Epithelial cell of proximal tubule (primary cell): ENCODE measurements at places on chromosomes 2 and 18. TPM values are rescaled to one million over a fixed set of nuclear protein-coding genes. Genes with fewer than 3 reads are reported as not detected.

AGXT gene
- total RNA-seq = not detected in 2 replicates

- peak; percentile 90 for DNase-seq
Measured at GRCh38 chr18:24212939-24213338, 74.1 kb downstream of the CABYR start.

DNA sequence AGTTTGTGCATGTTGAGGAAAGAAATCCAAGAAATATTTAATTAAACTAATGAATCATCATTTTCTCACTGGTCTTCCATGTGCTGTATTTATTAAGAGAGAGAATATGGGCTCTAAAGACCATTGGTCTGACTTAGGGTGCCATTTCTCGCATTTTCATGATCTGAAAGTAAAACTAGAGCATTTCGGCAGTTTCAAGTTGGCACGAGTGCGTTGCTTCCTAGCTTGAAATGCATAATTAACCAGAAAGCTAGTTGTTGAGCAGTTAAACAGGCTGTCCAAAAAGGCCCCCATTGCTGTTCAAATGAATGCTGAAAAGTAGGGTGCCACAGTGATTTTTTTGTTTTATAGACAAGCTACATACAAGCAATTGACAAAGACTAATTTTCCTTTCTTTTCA, 47.4 kb downstream of the SLC8A1 start:
- DNase-seq = no peak

GRCh38 chr2:181036445-181036844, 56.0 kb downstream of the UBE2E3 start:
- no peak for DNase-seq

GLI2 gene
- 3.8 and 4.0 TPM in 2 replicates for total RNA-seq

RGPD4 gene
- not detected in 2 replicates for total RNA-seq

DNA sequence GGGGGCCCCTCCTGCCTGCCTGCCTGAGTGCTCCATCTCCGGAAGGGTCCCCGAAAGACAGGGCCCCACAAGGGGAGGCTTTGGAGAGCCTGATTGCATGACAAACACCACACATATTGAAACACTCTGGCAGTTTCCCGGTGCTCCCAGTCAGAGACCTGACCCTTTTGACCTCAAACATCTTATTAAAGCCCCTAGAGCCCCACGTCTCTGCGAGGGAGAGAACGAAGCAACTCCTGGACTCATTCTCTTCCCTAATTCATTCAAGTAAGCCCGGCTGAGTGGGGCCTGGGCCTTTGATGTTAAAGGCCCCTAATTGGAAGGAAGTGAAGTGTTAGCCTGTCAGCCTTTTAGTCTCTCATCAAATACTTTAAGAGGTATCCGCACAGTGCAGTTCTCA, 335.6 kb downstream of the CYRIA start:
- no peak for DNase-seq

GRCh38 chr2:55168221-55169154, 63.6 kb downstream of the CLHC1 start:
- DNase-seq = no peak

DNA sequence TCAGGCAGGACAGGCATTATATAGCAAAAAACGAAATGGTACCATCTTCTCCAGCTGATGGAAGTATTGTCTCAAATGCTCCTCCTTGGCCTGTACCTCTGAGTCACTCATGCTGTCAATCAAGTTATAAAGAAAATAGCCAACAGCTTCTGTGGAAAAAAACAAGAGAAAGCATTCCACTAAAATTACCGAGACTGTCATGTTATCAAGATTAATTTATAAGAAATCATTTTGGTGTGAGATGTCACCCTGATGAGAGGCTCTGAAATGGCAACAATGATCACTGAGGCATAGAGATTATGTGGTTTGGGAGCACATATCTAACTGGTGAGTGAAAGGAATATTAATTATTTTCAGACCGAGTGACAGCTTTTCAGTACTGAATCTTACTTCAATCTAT, 47.4 kb downstream of the LRPPRC start:
- no peak for DNase-seq

C2orf78 gene
- total RNA-seq = not detected in 2 replicates

- DNase-seq = no peak
Measured at GRCh38 chr2:135688978-135689377, 52.7 kb upstream of the UBXN4 start.

DNA sequence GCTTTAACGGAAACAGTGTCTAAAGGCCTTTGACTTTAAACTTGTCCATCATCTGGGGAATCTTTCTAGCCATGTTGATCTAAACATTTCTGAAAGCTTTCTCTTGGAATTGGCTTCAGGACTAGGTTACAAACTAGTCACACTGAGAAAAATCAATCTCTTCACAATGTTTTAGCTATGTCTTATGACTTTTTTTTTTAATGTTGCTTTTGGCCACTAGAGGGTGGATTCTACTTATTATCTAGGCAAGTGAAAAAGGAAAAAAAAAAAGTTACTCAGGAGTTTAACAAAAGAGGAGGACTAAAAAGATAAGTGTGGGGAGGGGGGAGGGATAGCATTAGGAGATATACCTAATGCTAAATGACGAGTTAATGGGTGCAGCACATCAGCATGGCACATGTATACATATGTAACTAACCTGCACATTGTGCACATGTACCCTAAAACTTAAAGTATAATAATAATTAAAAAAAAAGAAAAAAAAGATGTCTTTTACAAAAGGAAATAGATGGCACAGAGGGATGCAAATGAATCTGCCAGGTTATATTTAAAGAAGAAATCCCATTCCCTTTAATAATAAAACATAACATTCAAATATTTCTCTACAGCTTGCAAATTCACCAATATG, 160.4 kb upstream of the PID1 start:
- no peak for DNase-seq

MC4R gene
- not detected in 2 replicates for total RNA-seq

CYS1 gene
- total RNA-seq = 5.9 and 20.8 TPM in 2 replicates

IKZF2 gene
- 0.86 and 1.8 TPM in 2 replicates for total RNA-seq

ADRA2B gene
- 0.23 and 0.29 TPM in 2 replicates for total RNA-seq

DNA sequence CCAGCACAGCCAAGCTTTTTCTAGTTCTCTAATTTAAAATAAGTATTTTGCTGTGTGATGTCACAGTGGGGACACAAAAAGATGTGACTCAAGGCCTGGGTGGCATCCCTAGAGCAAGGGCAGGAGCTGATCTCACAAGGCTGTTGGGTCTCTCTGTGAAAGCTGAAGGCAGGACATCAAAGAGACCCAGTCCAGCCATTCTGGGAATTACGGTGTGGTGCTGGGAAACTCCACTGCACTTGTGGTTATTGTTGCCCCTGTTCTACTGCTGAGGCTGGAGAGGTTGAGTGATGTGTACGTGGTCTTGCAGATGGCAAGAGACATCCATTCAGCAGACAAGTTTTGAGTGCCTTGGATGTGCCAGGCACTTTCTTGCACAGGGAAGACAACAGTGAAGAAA, 352.9 kb downstream of the CYRIA start:
- no peak for DNase-seq

DNA sequence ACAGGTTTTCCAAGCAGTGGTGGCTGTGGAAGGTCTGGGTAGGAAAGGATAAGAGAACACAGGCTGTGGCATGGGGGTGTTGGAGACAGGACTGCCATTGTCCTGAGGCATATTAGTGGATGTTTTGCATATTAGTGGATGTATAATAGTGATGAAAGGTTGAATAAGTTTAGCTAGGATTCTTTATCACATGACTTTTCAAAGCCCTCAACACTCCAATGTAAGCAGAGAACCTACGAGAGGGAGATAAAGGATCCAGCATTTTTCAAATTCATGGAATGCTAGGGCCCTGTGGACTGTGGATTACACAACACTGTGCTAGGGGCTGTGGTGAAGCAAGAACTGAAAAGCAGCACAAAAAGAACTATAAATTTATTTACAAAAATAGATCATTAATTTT, 63.2 kb downstream of the POLE4 start:
- peak; percentile 42 for DNase-seq

GRCh38 chr2:75586971-75587370, 26.2 kb upstream of the EVA1A start:
- no peak for DNase-seq

TMEM131 gene
- 10.2 and 16.0 TPM in 2 replicates for total RNA-seq

VWC2L gene
- total RNA-seq = not detected in 2 replicates

CPLX4 gene
- total RNA-seq = not detected in 2 replicates

- DNase-seq = no peak
Measured at GRCh38 chr18:28088477-28088876, 88.5 kb downstream of the CDH2 start.

GRCh38 chr18:3150274-3150673, 69.5 kb downstream of the MYOM1 start:
- DNase-seq = no peak

DNA sequence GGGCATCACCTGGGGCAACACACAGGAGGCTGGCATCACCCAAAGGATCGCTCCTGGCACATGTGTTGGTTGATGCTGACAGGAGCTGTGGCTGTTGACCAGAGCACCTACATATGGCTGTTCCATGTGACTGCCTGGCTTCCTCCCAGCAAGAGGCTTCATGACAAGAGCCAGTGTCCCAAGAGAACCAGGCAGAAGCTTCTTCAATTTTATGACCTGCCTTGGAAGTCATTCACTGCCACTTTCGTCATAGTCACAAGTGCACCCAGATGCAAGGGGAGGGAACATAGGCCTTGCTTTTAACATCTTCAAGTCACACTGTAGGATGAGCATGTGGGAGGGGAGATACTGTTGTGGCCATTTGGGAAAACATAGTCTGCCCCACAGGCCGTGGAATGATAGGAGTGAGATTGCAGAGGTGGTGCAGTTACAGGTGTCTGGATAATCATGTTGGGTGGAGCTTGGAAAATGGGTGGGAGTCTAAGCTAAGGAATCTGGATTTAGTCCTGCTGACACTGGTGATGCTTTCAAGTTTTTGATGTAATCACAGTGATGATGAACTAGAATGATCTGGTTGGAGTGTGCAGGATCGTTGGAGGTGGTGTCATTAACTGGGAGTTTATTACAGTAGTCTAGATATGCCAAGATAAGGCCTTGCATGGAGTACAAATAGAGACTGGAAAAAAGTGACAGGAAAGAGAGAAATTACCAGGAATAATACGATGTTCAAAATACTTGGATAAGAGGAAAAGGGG, 107.0 kb downstream of the RAPGEF4 start:
- no peak for DNase-seq

GRCh38 chr18:80033181-80034067, 810 bp upstream of the RBFA start:
- peak; percentile 59 for DNase-seq

GRCh38 chr18:64714086-64714485, 565.2 kb upstream of the LINC00305 start:
- DNase-seq = no peak

GRCh38 chr2:49032126-49032525, 122.2 kb downstream of the FSHR start:
- DNase-seq = no peak
